ENCODE measurements at places on chromosomes 2 and 18.

DNA sequence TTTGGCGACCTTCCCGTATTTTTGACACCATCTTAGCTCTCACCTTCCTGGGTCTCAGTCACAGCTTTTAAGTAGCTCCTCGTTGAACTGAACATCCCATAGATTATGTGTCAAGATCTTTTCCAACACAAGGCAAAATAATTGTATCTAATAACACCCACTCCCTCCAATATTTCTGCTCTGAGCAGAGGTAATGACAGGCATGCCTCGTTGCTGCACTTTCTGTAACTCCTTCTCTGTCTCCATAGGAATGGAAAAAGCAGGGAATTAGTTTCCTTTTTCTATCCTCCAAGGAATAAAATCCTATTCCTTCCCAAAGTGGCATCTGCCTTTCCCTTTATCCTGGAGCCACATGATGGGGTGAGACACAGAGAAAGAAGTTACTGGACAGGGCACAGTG is 174.0 kb upstream of the CDH20 start:
- no peak for DNase-seq

DNA sequence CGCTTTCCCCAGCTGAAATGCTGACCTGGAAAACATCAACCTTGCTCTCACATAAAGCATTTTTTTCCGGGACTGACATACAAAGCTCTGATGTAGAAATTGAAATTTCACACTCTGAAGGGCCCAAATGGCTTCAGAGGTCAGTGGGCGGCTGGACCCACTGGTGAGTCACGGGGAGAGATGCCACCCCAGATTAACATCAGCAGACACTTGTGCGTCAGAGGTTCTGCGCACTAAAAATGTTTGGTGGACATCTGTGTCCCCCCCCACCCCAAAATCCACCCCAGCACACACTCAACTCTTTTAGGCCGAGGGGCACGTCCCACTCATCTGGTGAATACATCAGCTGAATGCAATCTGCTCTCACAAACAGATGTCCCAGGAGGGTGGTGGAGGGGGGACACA is 208.9 kb downstream of the ASB1 start:
- no peak for DNase-seq

GRCh38 chr18:27954226-27954625 is 222.7 kb downstream of the CDH2 start:
- DNase-seq = no peak

- DNase-seq = peak; percentile 60
Measured at GRCh38 chr2:70141902-70142589, 48.8 kb downstream of the C2orf42 start.

DNA sequence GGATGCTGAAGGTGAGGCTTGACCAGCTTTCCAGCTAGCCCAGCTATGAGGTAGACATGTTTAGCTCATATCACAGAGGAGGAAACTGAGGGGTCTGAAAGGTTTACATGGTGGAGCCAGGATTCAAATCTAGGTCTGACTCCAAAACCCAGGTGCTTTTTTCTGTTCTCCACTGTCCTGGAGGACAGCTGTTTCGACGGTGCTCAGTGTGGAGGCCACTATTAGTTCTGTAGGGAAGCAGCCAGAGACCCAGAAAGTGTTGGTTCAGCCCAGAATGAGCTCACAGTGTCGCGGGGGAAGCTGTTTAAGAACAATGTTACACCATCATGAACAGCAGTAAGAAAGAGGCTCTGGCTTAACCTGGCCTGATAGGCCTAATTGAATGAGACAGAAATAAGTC is 11.1 kb downstream of the PROC start:
- no peak for DNase-seq
